Non-pigmented ciliary epithelial cell (primary cell): ENCODE measurements at places on chromosomes 1 and 21.

DNA sequence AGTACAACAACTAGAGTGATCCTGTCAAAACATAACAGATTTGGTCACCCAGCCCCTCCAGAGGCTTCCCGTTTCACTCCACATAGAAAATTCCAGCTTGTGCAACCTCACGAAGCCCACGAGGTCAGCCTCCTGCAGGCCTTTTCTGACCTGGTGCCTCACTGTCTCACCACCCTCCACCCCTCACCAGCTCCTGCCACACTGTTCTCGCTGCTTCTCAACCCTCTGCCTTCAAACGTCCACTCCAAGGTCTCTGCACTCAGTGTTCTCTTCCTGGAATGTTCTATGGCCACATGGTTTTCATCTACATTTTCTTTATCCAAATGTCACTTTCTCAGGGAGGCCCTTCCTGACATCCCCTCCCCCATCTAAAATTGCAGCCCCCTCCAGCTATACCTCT is 178.9 kb downstream of the DHRS3 start:
- DNase-seq, result no peak

DNA sequence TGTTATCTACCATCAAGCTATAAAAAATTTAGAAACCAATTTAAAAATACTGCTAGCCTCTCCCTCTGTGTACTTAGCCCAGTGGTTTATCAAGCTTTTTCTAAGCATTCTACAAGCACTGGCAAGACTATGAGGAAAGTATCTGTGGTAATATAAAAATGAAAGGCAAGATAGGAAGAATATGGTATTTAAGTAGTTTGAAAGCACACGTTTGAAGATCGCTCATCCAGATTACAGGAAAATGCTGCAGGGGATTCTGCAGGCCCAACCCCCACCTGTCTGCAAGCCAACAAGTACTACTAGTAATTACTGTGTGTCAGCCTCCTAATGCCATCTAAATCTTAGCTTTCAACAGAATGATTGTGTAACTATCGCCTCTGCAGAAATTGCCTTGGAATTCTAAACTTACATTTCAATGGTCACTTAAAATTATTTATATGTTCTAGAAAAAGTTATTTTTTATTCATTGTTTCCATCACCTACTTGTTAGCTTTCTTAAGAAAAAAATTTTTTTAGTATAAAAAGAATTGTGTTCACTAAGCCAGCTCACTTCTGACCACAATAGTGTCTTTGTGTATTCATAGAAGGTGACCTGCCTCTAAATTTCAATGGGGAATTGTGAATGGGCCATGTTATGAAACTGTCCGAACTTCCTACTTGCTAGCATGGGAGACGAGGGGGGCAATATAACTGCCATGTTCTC is 8.5 kb downstream of the ERRFI1 start:
- no peak for DNase-seq

DNA sequence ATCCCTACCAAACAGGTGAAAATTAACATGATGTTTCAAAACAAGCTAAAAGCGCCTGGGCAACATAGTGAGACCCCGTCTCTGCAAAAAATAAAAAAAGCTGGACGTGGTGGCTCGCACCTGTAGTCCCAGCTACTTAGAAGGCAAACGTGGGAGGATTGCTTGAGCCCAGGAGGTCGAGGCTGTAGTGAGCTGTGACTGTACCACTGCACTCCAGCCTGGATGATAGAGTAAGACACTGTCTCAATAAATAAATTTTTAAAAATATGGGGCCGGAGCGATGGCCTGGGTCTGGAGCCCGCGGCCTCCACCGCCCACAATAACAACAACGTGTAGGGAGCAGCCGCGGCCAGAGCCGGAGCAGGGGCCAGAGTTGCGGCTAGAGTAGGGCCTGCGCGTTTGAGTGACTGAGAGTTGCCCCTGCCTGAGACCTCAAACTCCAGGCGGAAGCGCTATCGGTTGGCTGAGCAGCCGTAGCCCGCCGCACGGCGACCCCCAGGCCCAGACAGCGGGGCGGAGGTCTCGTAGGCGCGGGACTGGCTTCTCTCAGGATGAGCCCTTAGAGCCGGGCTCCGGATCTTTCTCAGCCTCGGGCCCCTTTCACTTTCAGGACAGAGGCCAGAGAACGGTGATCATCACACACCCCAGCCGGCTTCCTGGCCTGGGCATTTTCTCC is 41.4 kb downstream of the ZMYM1 start:
- no peak for DNase-seq

DNA sequence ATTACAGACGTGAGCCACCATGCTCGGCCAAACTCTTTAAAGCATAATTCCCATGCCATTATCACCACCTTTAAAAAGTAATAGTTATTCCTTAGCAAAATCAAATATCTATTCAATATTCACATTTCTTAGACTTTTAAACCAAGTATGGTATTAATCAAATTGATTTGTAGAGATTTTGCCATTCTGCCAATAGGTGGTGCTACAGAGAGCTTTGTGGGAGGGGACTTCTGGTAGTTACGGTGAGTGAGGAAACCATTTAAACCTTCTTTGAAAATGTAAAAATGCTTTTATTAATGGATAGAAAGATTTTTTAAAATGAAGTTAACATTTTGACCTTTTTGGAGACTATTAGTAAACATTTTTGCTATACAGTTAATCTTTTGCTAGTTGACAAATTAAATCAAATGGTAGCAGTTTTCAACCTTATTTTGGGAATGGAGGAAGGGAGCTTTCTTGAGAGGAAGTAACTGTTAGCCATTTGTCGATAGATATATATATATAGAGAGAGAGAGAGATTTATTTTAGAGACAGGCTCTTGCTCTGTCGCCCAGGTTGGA is 19.3 kb downstream of the IARS2 start:
- no peak for DNase-seq

DNA sequence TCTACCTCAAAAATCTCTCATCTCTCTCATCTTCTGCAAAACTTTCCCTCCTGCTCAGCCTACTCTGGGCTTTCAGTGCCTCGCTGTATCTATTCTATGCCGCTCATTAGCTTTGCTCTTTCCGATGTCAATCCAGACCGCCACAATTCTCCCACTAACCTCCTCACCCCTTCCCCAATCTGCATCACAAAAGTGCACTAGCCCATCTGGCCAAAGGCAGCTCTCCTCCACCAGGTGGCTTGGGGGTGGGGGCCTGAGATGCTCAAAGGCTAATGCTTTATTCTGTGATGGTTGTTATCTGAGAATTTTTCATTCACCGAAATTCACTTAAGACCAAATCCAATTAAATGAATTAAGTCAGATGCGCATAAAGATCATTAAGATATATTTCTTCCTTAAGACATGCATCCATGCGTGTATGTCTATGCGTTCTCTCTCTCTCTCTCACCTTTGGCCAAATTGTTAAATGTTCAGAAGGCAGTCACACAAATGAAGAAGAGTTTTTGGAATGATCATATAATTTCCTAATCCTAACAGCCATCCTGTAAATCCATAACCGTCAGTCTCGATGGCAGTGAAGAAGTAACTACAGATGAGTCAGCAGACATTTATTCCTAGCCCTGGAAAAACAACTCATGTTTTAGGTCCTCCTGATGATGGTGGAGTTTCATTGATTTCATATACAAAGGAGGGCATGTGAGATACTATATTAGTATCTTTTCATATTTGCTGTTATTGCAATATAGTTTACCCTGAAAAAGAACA is 111.3 kb downstream of the C1orf21 start:
- no peak for DNase-seq

DNA sequence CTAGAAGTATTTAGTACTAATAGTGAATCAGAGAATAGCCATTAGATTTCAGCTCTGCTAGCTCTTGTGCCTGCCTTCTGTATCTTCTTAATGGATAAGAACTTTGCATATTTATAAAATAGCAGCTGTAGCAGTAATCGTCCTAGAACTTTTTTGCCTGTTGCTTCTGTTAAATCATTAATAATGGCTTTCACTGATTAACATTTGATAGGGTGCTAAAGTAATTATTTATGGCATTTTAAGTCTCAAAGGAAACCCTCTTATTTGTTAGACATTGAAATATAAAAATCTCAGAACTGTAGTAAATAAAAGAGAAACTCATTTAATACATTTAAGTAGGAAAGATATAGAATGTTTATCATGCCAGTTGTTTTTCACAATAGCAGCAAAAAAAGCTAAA is 27.0 kb downstream of the SPEN start:
- no peak for DNase-seq

DNA sequence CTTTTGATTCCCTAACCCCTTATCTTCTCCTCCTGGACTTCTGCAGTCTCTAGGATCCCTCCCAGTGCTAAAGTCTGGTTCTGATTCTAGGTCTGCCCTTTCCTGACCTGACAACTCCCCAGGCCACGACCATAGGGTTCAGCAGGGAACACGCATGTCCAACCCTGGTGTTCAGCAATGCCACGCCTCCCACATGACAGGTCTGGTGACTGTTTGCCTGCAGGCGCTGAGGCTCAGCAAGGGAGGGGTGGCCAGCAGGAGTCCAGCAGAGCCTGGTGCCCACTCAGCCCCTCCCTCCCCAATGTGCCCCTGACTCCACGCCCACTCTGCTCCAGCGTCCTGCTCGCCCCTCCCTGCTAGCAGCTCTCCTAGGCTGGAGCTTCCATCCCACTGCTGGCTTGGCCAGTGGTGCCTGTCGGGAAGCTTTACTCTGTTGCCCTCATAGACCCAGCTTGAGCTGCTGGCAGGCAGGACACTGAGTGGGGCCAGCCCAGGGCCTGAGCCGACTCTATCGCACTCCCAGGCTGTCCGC is 17.3 kb downstream of the SLC9A1 start:
- DNase-seq, result no peak

- DNase-seq, result no peak
These were observed 33.4 kb upstream of the NID1 start for GRCh38 chr1:236098267-236098666.

DNA sequence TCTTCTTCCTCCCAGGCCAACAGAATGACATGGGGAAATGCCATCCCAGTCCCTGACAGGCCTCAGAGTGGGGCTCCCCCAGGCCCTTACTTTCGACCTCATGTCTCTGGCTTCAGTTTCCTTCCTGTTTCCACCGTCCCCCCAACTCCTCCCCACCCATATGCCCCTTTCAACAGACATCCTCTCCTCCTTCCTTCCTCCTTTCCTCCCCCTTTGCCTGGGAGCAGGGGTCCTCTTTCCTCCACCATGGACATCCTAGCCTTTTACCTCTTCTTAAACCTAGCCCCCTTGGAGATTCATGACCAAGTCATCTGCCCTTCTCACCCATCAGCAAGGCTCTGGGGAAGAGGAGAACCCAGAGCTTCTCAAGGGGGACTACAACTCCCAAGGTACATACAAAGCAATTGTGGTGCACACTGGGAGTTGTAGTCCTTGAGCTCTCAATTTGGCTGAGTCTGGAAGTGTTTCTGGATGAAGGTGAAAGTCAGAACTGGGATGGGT is 4.0 kb downstream of the ZBTB7B start:
- no peak for DNase-seq
